ENCODE measurements at places on chromosomes 11 and 22. TPM values are rescaled to one million over a fixed set of nuclear protein-coding genes. Genes with fewer than 3 reads are reported as not detected.

- DNase-seq: no peak
These were observed 5.4 kb downstream of the DAGLA start for GRCh38 chr11:61685617-61685967.

DNA sequence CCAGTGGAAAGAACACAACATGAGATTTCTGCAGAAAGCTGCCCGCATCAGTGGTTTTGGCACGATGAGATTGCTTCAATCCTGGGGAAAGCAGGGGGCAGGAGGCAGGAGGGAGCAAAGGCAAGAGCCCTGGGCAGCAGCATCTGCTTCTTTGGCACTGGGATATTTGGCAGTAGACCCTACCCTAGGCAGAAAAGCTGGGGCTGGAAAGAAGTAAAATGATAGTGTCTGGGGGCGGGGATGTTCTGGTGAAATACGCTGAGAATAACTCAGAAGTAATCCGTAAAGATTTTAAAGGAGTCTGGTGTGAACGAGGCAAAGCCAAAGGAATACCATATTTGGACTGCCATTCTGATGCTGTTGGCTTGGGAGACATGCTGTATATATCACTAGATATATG is 62.0 kb downstream of the FAM76B start:
- DNase-seq: no peak

DNA sequence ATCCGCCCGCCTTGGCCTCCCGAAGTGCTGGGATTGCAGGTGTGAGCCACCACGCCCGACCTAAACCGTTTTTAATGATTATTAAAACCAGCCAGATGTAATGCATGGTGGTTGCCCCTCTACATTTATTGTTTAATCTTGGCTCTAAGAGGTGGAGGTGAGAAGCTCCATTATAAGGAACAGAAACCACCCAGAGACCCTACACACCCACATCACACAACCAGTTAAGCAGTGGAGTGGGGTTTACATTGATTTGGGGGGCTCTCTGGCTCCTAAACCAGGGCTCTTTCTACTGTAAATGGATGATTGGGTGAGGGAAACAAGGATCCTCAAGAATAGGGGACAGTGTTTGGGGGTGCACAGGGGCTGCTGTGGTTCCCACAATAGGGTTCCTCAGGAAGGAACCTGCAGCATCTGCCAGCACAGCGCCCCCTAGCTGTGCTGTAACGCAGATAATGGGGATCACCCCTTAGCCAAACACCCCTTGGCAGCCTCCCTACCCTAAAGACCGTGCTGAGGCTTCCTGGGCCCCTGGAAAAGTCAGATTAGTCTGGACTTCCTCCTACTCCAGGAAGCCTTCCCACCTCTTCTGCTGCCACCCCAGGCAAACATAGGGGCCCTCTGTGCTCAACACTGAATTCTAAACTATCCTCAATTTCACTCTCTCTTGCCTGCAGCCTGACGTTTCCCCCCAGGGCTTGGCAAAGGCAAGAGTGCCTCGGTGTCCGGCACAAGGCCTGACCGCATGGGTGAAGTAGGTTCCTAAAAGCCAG is 2.4 kb downstream of the MPST start:
- peak; percentile 69 for DNase-seq

DNA sequence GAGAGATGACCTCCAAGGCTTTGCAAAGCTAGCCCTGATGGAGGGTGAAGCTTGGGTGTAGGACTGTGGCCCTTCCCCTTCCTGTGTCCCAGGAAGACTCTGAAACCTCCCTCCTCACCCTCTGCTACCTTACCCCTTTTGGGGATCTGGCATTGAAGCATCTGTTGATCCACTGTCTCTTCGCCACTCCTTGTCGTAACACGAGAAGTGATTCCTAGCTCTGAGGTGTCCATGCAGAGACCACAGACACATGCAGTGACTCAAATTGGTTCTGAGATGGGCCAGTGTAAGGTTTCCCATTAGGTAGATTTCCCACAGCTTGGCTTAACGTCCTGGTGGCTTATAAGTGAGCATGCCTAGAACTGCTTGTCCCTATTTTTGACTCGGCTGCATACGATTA is 101.4 kb downstream of the ZBTB16 start:
- no peak for DNase-seq

DNA sequence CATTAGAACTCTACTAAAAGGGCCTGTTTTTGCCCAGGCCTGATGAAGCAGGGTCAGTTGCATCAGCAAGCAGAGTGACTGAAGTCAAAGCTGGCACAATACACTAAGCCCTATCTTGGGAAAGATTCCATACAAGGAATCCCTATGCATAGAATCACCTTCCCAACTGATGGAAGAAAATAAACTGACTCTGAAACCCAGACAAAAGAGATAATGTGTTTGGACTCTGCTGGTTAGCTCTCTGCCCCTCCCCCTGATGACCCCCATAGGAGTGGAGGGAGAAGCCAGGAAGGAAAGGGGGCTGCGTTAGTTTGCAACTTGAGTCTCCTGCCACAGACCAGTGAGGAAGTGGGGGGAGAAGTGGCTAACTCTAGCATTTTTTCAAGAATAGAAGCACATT is 32.9 kb downstream of the GALNT18 start:
- no peak for DNase-seq

GRCh38 chr11:69652999-69653398 is 12.0 kb downstream of the CCND1 start:
- no peak for DNase-seq

DNA sequence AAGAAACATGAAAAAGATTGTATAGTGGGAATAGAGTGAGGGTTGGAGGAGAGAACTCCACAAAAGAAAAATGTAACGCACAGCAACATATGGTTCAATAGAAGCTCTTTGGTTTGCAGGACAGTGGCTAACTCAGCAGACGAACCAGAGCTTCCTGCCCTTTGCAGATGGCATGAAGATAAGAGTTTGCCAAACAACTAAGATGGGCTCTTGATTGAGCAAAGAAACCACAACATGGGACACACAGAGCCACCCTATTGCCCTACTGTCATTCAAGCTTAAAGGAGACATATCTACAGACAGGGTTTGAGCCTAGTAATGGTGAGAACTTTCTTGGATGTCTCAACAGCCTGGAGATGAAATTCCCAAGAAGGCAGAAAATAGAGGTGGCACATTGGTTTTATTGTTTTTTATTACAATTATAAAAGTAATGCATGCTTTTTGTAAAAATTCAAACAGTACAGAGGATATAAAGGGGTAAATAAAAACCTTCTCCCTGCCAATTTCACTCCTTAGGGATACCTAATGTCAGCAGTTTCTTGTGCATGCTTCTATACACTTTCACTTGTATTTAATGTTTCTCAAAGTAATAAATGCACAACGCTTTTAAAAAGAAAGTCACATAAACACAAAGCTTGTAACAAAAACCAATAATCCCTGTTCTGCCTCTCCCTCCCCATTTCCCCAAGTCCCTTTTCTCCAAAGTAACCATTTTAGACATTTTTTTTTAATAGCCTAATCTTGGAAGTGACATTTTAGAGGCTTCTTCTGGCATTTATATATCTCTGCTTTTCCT is 63.7 kb downstream of the COPB1 start:
- no peak for DNase-seq

GRCh38 chr22:42967933-42968332 is 47.0 kb downstream of the PACSIN2 start:
- DNase-seq: no peak

DNA sequence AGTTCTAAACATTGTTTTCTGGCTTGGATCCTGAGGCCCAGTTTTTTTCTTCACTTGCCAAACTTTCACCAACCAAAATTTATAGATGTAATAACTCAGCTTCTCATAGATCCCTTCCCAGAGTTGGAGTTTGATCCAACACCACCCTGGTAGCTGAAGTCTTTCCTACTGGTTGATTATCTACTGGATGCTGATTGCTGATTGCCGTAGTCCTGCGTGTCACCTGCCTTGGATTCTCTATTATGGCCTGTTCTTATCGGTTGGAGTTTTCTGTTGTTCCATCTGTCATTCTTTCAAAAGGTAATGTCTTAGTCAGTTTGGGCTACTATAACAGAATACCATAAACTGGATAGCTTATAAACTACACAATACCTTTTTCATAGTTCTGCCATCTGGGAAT is 17.3 kb upstream of the OR6X1 start:
- no peak for DNase-seq

DNA sequence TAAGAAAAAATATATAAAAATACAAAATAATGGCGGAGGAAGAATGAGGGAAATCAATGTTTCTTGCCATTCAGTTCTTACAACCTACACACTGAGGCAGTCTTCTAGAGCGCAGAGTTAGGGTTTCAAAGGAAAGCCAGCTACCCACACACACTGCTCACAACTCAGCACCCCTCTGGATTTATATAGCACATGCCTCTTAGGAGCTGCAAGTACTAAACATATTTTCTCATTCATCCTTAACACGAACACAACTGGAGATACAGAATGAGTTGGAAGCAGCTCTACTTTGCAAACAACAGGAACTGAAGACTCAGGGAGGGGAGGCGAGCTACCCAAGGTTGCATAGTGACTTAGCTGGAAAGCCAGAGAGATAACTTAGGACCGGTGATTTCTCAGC is 293.8 kb downstream of the CTTN start:
- no peak for DNase-seq

DNA sequence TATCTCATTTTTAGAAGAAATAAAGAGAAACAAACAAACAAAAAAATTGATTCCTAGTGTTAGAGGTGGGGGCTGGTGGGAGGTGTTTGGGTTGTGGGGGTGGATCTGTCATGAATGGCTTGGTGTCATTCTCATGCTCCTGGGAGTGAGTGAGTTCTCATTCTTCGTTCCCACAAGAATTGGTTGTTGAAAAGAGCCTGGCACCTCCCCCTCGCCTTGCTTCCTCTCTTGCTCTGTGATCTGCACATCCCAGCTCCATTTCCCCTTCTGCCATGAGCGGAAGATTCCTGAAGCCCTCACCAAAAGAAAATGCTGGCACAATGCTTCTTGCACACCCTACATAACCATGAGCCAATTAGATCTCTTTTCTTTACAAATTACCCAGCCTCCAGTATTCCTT is 277.8 kb downstream of the ST3GAL4 start:
- DNase-seq: no peak

DNA sequence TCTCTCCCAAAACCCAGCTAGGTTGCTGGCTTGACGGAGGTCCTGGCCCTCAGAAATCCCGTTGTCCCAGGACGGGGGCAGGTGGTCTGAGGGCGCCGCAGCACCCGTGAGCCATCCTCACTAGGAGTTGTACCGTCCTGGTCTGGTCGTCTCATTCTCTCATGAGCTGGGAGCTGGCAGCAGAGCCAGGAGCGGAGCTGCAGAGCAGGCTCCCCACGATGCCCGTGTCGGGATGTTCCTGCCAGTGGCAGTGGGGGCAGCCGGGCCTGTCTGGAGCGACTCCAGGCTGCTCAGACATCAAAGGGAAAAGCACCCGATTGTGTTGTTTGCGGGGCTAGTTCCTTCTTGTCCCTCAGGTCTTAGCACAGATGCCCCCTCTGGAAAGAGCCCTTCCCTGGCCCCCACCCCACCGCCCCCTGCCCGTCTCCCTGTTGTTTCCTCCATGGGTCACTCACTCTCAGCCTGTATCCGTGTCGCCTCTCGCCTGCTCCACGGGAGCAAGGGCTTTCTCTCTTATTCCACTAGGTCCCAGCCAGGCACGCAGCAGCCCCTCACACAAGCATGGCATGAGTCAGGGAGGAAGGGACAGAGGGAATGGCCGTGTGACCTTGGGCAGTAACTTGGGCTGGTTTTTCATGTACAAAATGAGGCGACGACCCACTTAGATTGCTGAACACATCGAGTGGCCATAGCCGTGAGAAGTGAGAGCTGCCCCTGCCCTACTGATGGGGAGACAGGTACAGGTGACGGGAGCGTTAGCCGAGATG is 23.2 kb upstream of the MGAT3 start:
- no peak for DNase-seq

GRCh38 chr11:7281079-7281478 is 29.4 kb downstream of the SYT9 start:
- DNase-seq: no peak

DNA sequence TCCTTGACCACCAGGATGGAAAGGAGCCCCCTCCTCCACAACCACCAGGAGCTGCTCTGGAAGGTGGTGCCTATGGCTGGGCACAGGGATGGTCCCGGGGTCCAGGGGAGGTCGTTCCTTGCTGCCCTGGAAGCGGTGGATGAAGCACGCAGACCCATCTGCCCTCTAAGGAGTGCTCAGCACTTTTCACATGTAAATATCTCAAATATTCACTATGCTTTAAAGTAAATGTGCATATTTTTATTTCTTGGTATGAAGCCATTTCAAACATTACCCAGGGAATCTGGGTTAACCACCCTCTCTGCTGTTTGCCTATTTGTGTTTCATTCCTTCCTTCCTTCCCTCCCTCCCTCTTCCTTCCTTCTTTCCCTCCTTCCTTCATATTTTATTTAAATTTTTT is 21.7 kb downstream of the SPATA19 start:
- no peak for DNase-seq

DNA sequence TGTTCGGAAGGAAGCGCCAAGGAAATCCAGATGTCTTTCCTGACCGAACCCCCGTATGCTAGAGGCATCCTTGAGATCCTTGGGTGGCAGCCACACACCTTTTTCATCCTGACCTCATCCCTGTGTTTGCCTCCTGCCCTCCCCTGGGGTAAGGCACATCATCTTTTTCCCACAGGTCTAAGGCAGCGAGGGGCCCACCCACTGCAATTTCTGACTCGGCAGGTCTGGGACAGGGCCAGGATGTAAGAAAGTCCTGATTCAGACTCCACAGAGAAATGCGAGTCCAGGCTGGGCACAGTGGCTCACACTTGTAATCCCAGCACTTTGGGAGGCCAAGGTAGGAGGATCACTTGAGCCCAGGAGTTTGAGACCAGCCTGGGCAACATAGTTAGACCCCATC is 10.5 kb downstream of the ZMAT5 start:
- DNase-seq: no peak

- DNase-seq: no peak
These were observed 64.8 kb downstream of the CACNG2 start for GRCh38 chr22:36638747-36639146.

GRCh38 chr22:23401111-23401909 is 178.8 kb downstream of the IGLL1 start:
- DNase-seq: peak; percentile 8

SCGB1D4 gene
- not detected for total RNA-seq

CELSR1 gene
- 19.9 TPM for total RNA-seq

SIRT3 gene
- 19.2 TPM for total RNA-seq

MN1 gene
- 16.3 TPM for total RNA-seq

MMP27 gene
- not detected for total RNA-seq

SLC22A8 gene
- not detected for total RNA-seq

TEX12 gene
- total RNA-seq: not detected

APOA4 gene
- total RNA-seq: not detected

Measured in WTC11 (cell line).